ENCODE measurements at places on chromosomes 12 and 14.
A peak's percentile ranks its signal among the peaks of the same experiment; 100 is the strongest.

GRCh38 chr12:105910030-105910429 is 228.7 kb downstream of the NUAK1 start:
- no peak for DNase-seq

DNA sequence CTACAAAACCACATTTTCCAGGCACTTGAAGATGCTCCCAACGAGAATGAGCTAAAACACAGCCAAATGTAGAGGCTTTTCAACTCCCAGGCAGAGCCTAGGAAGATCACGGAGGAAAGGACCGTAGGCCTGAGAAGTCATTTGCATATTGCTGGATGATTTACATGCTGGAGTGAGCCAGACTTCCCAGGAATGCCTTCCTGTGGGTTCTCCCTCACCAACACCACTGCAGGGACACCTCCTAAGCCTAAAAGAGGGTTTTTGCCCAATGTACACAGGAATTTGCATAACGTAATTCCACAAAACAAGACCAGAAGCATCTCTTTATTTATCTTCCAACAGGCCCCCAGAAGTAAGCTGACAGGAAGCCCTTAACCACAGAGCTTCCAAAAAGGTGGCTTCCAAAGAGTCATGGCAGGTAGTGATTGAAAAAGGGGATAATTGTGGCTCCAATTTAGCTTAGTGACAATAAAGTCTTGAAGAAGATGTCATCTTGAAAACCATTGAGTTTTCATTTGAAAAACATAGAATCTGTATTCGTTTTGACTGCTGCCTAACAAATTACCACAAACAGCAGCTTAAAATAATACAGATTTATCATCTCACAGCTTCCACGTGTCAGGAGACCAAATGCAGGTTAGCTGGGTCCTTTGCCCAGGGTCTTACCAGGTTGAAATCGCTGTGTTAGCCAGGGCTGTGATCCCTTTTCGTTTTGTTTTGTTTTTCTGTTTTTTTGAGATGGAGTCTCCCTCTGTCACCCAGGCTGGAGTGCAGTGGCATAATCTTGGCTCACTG is 116.2 kb downstream of the EGLN3 start:
- no peak for DNase-seq

GRCh38 chr12:103503546-103504480 is 8.0 kb upstream of the C12orf42 start:
- no peak for DNase-seq

DNA sequence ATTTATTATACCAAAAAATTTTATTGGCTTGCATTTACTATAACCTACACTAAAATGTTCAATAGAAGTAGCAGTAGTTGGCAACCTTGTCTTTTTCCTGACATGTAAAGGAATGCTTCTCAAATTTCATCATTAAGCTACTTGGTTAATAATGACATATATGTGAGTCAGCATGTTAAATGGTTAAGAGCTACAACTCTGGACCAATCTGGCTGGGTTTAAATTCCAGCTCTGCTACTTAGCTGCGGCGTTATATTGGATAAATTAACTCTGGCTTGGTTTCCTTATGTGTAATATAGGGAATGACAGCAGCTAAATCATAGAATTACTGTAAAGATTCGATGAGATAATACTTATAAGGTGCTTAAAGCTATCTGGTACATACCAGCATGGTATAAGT is 53.7 kb upstream of the OTOGL start:
- no peak for DNase-seq

GRCh38 chr12:98503342-98503591 is 12.1 kb upstream of the TMPO start:
- DNase-seq: peak; percentile 87

- no peak for DNase-seq
Observed at GRCh38 chr14:22870811-22871223, 723 bp upstream of the LRP10 start.

GRCh38 chr14:22657861-22658260 is 13.7 kb upstream of the OR6J1 start:
- no peak for DNase-seq

- DNase-seq: no peak
Observed at GRCh38 chr12:133023566-133023965, 13.7 kb upstream of the ZNF84 start.

DNA sequence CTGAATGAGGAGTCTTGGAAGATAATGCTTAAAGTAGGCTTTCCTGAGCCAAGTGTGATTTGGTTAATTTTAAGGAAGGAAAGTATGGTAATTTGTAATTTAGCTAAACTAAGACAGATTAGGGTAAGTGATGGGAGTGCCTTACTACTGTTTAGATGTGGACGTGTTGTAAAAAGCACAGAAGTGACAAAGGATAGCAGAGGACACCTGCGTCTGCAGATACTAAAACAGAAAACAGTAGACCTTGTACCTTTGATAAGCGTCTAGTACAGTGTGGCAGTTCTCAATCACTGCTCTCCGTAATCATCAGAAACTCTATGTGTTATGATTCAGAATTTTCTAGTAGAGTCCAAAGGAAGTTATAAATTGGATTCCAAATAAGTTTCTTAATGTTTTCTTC is 58.0 kb downstream of the MIA2 start:
- no peak for DNase-seq

- peak; percentile 32 for DNase-seq
Observed at GRCh38 chr14:64636208-64636979, 67.8 kb upstream of the PLEKHG3 start.
